Naive thymus-derived CD8-positive, alpha-beta T cell (primary cell): ENCODE measurements at places on chromosomes 3 and 15.

DNA sequence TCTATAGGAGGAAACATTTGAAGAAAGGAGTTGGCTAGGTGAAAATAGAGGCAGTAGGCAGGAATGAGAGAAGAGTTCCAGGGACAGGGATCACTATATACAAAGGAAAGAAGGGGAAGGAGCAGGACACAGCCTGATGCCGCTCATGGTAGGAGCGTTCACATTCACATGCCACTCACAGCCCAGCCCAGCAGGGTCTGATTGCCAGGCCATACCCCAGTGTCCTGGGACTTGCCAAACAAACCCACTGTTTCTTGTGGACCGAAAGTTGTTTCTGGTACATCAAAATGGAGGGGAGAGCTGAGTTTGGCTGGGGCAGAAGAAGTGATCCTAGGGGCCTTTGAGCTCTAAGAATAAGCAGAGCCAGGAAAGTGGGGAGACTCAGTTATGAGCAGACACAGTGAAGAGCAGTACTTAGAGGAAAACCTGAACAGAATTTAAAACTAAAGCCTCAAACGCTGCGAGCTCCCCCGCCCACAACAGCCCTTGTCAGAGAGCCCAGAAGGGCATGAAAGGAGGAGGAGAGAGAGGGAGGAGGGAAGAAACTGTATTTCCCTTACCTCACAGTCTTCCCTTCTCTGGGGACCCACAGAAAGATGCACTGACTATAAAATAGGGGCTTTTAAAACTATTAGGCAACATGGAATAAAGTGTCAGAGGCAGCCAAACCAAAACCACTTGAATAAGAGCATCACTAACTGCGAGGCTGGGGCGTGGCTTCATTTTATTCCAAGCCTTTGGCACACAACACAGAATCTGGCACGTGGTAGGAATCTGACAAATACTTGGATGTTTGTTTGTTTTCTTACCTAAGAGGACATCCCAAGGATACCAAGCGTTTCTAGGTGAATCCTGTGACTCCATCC is 129.0 kb downstream of the RPL22L1 start:
- no peak overlapping the region for H3K4me3 ChIP-seq
- no peak for DNase-seq
- no peaks in the 10 kb centered on the region for H3K4me1 ChIP-seq
- H3K27ac ChIP-seq: no peak overlapping the region
- no peaks in the 10 kb centered on the region for H3K36me3 ChIP-seq

GRCh38 chr3:186668426-186668825 is 2.6 kb downstream of the HRG start:
- H3K36me3 ChIP-seq: no peaks in the 10 kb centered on the region
- peaks cover 25% of the 10 kb centered on the region for H3K27me3 ChIP-seq
- no peak for DNase-seq
- H3K4me3 ChIP-seq: no peak overlapping the region
- no peaks in the 10 kb centered on the region for H3K4me1 ChIP-seq
- H3K27ac ChIP-seq: no peak overlapping the region

- no peak overlapping the region for H3K4me3 ChIP-seq
- H3K36me3 ChIP-seq: no peaks in the 10 kb centered on the region
- H3K27me3 ChIP-seq: no peaks in the 10 kb centered on the region
- no peaks in the 10 kb centered on the region for H3K4me1 ChIP-seq
These were observed 267.5 kb downstream of the OCA2 start for GRCh38 chr15:27831384-27832236.

DNA sequence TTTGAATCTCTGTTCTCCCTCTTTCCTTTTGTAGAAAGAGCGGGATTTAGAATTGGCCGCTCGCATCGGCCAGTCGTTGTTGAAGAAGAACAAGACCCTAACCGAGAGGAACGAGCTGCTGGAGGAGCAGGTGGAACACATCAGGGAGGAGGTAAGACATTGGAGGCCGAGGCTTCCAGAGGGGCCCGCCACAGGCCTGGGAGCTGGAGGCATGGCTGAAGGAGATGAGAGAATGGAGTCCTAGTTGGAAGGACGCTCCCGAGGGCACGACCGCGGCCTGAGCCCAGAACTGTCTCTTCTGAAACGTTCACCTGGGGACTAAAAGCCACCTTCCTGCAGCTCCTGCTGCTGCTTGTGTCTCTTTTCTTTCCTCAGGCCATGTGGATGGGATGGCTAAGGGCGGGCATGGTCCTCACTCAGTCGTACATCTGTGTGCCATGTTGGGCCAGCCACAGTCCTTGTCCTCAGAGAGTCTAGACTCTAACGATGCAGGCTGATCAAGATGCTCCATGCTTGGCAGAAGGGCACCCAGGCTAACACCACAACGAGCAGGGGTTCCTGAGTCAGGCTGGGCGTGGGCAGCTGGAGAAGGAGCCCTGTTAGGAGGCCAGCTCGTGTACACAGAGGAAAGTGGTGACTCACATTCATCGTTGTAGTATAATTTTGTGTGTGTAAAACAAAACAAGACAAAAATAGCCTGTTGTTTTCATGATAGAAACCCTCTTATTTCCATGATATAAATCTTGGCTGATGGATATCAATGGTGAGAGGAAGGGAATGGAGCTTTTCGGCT is 81.1 kb downstream of the CCK start:
- H3K27ac ChIP-seq: no peak overlapping the region
- no peaks in the 10 kb centered on the region for H3K4me1 ChIP-seq
- no peaks in the 10 kb centered on the region for H3K27me3 ChIP-seq
- no peak overlapping the region for H3K4me3 ChIP-seq

DNA sequence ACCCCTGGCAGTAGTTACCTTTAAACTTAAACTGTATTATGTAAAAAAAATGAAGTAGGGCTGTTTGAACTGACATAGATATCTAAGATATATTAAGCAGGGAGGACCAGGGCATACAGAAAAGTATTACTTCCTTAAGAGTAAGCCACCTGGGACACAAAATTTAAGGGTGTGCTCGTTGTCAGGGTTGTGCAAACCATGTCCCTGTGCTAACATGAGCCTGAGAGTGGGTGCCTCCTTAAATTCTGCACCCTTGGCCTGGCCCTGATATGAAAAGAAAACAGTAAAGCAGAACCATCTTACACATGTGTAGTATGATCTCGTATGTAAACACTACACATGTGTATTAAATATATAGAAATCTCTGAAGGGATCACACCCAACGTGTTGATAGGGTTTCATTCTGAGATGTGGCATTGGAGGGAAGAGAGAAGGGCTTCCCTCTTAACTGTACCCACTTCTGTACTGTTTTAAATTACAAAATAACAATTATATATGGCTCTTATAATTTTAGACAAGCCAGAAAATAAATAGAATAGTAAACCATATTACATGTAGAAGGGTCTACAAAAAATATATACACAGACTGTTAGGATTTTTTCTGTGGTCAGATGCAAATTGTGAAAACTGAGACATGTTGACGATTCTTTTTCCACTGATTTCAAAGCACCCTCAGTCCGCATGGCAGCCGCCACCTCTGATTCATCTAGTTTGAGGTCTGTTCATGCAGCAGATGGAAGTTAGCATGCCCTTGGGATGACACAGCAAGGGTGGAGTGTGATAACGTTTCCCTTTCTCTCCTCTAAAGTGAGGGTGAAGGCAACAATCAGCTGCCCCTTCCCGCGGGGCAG is 400.8 kb upstream of the PROK2 start:
- H3K36me3 ChIP-seq: no peaks in the 10 kb centered on the region
- no peaks in the 10 kb centered on the region for H3K4me1 ChIP-seq
- peaks cover 4% of the 10 kb centered on the region for H3K27me3 ChIP-seq
- H3K27ac ChIP-seq: no peak overlapping the region
- DNase-seq: no peak

DNA sequence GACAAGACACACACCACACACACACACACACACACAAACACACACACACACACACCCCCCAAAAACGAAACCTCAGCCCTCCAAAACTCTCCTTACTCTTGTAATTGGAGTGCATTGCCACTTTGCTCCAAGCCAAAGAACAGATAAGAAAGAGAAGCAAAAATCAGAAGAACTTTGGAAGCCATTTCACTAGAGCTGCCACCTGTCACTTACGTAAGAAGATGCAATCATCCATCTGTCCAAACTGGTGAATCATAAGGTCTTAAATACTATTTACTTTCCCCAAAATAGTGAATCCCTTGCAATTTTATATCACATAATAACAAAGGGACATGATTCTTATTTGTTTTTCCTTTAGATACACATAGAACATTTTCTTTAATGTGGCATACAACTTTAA is 285.4 kb downstream of the ZBTB20 start:
- H3K36me3 ChIP-seq: no peaks in the 10 kb centered on the region
- no peak for DNase-seq
- H3K27me3 ChIP-seq: no peaks in the 10 kb centered on the region

DNA sequence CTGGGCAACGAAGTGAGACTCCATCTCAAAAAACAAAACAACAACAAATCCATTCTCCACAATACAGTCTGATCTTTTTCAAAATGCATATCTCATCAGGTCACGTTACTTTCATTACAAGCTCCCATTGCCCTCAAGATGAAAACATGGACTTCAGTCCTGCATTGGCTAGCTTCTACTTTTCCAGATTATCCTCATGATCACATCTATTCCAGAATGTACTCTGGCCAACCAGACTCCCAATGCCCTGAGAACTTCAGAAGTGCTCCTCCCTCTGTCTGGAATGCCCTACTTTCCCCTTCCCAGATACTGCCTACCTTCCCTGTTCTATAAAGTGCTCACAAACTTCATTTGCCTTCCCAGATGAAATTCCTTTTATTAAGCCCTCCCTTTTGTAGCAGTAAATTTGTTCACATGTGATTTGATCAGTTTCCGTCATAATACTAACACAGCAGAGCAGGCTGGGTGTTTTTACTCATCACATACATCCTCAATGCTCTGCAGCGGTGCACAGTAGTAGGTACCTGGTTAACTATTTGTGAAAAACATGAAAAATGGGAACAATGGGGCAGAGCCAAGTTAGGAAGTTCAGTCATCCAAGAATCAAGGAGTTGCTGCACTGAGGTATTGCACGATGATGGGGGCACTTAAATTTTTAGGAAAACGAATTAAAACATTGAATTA is 5.3 kb downstream of the RPL22L1 start:
- no peak overlapping the region for H3K4me3 ChIP-seq
- DNase-seq: no peak
- no peak overlapping the region for H3K27ac ChIP-seq
- no peaks in the 10 kb centered on the region for H3K27me3 ChIP-seq
- H3K4me1 ChIP-seq: peaks cover 11% of the 10 kb centered on the region

- H3K27me3 ChIP-seq: peaks cover 4% of the 10 kb centered on the region
- H3K4me3 ChIP-seq: no peak overlapping the region
- H3K36me3 ChIP-seq: peaks cover 31% of the 10 kb centered on the region
- H3K27ac ChIP-seq: no peak overlapping the region
These were observed 28.5 kb downstream of the THBS1 start for GRCh38 chr15:39609166-39609916.

DNA sequence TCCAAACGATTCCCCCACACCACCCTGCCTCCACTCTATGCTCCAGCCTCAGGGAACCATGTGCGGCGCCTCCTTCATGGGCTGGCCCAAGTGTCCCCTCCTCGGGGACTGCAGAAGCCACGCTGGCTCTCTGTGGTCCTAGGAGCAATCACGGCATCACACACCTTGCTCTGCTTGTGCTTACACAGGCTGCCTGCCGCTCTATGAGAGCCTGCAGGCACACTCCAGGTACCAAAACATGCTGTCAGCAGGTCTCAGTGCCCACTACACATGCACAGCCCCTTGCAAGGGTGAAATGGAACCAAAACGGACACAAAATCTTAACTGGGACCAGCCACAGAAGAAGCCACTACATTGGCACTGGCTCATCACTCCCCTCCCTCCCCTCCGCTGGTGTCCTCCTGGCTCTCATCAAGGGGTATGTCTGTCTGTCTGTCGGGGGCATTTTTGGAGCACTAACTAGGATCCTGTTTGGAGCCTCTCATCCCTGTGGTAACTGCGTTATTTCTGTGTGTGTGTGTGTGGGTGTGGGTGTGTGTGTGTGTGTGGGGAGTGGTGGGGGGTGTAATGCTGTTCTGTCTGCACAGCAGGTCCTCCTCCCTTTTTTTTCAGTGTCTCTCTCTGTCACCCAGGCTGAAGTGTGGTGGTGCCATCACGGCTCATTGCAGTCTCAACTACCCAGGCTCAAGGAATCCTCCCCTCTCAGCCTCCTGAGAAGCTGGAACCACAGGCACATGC is 60.6 kb downstream of the DHX30 start:
- H3K4me3 ChIP-seq: no peak overlapping the region
- peaks cover 20% of the 10 kb centered on the region for H3K36me3 ChIP-seq
- H3K27ac ChIP-seq: no peak overlapping the region

GRCh38 chr3:107954845-107955244 is 136.0 kb downstream of the CD47 start:
- no peak overlapping the region for H3K4me3 ChIP-seq
- H3K27me3 ChIP-seq: no peaks in the 10 kb centered on the region
- H3K36me3 ChIP-seq: no peaks in the 10 kb centered on the region
- H3K27ac ChIP-seq: no peak overlapping the region
- peaks cover 29% of the 10 kb centered on the region for H3K4me1 ChIP-seq

DNA sequence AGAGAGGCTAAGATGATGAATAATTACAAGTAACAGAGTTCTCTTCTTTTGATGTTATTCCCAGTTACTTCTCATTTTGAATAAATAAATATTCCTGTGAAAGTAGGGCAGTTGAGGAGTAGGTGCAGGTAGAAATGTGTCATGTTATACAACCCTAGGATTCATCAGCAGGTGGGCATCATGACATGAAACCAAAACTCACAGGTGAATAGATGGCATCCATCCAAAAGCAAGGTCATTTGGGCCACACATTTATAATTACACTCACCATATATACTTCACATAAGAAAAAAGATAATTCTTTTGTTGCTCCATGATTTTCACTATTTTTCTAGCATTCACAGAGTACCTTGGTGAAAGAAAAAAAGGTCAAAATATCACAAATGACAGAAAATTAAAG is 273.6 kb downstream of the ZBBX start:
- no peaks in the 10 kb centered on the region for H3K36me3 ChIP-seq
- no peak overlapping the region for H3K27ac ChIP-seq
- H3K4me3 ChIP-seq: no peak overlapping the region
- no peaks in the 10 kb centered on the region for H3K4me1 ChIP-seq

DNA sequence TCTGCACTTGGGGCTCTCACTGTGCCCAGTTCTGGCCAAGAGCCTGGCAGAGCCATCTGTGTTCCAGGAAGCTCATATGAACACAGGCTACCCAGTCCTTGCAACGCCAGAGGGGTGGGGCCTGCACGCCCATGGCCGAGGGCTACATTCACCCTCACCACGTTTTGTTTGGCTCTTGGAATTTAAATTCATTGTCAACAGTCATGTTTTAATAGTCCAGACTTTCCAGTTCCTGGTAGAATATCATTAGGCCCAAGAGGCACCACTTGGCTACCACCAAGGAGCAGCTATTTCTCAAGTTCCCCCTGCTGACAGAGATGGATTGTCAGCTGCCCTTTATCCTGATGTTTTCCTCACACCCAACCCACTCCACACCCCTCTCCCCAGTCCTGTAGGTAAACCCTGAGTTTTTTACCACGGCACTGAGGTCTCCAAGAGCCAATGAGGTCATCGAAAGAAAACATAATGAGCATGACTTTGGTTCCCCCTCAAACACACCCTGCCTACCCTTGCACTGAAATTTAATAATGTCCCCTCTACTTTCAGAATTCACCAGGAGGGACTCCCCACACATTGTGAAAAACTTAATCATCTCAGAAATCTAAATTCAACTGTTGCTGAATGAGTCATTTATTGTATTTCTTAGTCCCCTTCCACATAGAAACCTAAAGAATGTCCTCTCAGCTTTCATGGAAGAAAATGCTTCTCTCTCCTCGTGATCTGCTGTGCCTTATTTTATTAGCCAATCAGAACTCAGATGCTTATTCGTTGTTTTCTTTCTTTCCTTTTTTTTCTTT is 125.1 kb downstream of the SHQ1 start:
- peak overlapping the region; percentile 22 for H3K27ac ChIP-seq
- no peaks in the 10 kb centered on the region for H3K27me3 ChIP-seq
- no peaks in the 10 kb centered on the region for H3K36me3 ChIP-seq
- no peak for DNase-seq
- no peaks in the 10 kb centered on the region for H3K4me1 ChIP-seq
